Posterior cingulate gyrus (tissue), 11 donors: ENCODE measurements at places on chromosomes 6 and 20.

DNA sequence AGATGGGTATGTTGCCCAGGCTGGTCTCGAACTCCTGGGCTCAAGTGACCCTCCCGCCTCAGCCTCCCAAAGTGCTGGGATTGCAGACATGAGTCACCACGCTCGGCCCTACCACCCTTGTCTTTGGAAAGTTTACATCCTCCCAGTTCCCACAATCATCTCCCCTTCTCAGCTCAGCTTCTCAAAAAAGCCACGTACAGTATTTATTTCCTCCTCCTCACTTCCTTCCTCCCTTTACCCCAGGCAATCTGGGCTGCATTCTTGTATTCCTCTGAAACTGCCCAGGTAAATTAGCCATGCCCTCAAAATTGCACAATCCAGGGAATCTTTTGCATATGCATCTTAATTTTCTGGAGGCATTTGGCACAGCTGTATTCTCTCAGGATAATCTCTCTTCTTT lies 7.4 kb upstream of the SLC23A2 start:
- DNase-seq = no peak

- no peak for DNase-seq
Observed at GRCh38 chr6:92708270-92708669, 711.1 kb downstream of the EPHA7 start.

GRCh38 chr6:140554421-140554820 lies 1180.0 kb upstream of the CITED2 start:
- no peak for DNase-seq

- no peak for DNase-seq
Observed at GRCh38 chr6:150915880-150916265, 50.4 kb downstream of the MTHFD1L start.

GRCh38 chr20:4147319-4147718 lies 132.0 kb upstream of the RNF24 start:
- DNase-seq = no peak

- DNase-seq = no peak
Observed at GRCh38 chr6:15114061-15114460, 131.8 kb upstream of the JARID2 start.

DNA sequence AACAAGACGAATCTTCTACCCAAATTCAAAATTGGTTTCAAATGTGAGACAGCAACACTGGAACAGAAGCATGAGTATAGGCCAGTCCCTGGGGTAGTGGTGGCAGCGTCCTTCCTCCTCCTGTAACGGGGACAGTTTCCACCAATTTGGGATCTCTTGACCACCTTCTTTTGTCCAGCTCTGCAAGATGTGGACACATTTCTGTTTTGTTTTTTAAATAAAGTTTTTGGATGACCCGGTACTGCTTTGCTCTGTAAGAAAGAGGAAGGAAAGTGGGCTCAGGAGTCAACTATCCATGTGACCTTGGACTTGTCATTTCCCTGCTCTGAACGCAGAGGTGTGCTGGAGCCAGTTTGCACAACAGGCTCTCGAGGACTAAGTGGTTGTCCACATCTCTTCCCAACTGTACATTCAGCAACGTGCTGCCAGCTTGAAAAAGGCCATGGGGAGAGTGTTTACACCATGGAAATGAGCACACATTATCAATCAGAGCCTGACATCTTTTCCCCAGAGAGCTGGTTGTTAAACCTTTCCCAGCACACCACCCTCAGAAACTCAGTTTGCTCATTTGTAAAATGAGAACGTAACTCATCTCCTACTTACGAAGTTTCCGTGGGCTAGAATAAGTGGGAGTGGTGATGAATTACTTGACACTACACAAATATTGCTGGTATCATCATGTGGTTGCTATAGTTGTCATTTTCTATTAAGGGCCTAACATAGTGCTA lies 66.5 kb downstream of the ADTRP start:
- no peak for DNase-seq

DNA sequence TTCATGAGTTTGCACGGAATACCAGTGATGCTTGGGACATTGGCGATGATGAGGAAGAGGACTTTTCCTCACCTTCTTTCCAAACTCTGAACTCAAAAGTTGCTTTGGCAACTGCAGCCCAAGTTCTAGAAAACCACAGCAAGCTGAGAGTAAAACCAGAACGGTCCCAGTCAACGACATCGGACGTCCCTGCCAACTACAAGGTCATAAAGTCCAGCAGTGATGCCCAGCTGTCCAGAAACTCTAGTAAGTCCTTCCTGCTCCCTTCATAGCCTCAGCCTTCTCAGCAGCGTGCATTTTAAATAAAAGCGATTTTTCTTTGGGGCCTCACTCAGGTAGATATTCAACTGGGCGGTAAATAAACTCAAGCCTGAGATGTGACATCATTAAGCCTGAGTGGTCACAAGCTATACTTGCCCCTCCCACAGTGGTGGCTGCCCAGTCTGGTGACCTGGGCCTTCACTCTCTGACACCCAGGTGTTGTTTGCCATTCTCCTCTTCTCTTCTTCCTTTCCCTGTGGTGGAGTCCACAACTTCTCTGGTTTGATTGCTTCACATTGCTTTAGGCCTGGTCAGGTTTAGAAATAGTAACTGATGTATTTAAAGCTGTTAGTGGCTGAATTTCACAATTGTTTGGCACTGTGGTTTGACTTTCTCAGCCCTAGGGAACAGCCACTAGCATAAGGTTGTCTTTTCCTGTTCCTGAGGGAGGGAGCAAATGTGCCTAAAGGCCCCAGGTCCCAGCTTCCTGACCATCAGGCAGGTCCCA lies 21.6 kb upstream of the TMEM217 start:
- DNase-seq = no peak

- DNase-seq = no peak
Observed at GRCh38 chr20:17824676-17825251, 125.0 kb downstream of the BANF2 start.

- DNase-seq = no peak
Observed at GRCh38 chr6:29424168-29424567, 9.4 kb downstream of the OR12D1 start.

DNA sequence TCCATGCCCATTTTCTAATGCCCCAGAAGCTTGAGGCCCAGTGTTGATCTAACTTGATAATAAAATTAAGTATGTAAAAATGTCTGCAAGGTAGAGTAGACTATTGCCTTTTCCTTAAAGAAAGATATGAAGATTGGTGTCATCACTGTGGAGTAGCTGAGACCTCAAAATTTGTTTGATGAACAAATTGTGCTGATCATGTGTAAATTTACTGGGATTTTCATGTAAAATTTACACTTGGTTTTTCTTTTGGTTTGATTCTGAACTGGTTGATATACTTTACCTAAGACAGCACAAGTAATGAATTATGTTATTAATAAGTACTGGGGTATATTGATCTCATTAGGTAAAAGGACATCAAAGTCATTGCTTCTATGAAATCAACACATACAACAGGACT lies 207.3 kb downstream of the COL19A1 start:
- no peak for DNase-seq

DNA sequence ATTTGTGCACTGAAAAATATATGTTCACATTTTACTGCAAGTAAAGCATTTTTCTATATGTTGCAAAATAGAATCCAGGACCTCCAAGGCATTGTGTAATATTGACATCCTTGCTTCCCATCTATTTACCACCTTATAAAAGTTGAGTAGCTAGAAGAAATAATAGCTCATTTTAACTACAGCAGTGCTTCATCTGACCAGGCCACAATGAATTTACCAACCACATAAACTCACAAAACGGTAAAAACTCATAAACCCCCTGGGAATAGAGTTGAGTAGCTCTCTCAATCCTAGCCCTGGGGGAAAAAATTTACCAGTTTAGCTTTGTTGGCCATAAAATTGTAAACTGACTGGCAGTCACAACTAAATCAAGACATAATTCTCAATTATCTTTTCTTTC lies 3.9 kb downstream of the ATXN1 start:
- DNase-seq = no peak

DNA sequence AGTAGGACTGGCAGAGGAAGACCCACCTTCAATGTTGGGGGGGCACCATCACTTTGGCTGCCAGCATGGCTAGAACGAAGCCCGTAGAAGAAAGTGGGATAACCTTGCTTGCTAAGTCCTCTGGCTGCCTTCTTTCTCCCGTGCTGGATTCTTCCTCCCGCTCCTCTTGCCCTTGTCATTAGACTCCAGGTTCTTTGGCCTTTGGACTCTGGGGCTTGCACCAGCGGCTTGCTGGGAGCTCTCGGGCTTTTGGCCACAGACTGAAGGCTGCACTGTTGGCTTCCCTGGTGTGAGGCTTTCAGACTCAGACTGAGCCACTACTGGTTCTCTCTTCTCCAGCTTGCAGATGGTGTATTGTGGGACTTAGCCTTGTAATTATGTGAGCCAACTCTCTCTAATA lies 28.2 kb downstream of the GSTA2 start:
- no peak for DNase-seq

DNA sequence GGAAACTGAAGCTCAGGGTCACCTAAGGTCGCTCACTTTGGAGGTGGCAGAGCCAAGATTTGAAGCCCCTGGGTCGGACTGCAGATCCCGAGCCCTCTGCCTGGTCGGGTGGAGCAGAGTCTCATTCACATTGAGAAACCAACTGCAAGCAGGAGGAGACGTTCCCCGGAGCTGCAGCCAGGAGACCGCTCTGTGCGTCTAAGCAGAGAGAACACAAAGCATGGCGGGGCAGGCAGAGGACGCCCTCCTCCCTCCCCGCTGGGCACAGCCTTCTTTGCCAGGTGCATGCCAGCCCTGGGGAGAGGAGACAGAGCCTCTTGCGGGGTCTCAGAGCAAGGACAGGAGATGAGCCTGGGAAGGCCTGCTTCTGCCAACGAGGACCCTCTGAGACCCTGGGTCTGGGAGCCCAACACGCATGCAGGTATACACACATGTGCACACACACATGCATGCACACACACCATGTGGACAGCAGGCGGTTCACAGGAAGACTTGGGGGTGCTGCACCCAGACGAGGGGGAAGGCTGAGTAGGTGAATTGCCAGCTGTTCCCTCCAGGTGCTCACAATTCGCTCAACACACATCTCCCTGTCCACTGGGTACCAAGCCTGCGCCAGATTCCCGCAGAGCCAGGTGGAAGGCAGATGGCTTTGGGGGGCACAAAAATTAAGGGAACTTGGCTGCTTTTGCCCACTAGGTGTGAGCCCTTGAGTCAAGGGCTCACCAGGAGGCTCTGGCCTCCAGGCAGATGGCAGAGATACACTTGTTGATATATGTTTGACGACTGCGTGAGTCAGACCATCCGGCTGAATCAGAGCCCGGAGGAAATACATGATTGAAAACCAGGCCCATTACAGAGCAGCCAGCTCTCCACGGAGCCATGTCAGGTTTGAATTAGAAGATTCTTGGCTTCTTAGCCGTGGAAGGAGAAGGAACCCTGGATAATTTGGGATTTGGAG lies 5.5 kb upstream of the NTSR1 start:
- DNase-seq = peak; percentile 71

- DNase-seq = no peak
Observed at GRCh38 chr6:150079604-150080003, 10.7 kb upstream of the ULBP3 start.

GRCh38 chr6:126804332-126805064 lies 314.0 kb upstream of the RSPO3 start:
- no peak for DNase-seq

DNA sequence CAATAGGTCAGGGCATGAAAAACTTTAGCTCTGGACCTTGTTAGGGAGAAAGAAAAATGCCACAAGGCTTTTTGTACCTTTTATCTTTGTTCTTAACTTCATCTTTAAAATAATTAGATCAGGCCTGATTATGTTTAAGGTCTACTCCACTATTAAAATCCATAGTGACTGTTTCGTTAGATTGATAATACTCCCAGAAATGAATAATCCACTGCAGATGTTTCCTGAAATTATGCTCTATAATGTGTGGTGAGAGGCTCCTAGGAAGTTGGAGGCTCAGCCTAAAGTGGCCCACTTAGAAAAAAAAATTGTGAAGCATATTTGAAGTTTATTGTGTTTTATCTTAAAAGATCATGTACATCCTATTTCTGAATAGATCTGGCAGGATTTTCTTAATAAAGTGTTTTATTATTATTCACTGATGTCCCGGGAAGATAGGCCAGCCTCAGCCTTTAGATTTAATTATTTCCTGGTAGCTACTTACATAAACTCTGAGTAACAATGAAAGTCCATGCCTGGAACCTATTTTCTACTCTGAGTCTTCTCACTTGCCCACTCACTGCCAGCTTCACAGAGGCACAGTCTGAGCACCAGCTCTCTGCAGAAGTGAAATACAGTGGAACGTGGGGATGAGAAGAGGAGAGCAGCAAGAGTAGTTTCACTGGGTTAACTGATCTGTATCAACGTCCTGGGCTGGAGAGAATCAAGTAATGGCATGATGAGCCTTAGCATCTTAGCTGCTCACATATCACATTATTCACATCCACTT lies 126.8 kb upstream of the TMEM170B start:
- DNase-seq = no peak

DNA sequence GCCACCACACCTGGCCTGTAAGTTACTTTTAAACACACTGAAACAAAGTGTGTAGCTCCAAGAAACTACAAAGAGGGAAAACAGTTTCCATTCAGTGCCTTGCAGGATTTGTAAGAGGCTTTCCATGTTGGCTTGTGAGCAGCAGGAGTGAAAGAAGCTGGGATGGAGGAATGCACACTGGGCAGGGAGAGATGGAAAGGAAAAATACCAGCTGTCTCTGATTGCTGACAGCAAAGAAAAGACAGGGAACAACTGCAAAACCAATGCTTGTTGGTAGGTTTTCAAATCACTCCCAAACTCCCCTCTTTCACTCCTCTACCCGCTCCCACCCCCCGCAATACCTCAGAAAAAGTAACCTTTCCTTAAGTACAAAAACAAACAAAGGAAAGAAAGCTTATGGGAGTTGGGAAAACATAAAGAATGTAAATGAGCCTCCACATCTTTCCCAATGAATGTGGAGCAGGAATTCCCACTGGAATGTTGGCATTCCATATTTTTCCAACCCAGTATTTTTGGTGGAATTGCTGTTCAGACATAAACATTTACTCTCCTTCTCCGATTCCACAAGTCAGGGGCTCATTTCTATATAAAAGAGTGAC lies 166.1 kb downstream of the THBS2 start:
- no peak for DNase-seq

DNA sequence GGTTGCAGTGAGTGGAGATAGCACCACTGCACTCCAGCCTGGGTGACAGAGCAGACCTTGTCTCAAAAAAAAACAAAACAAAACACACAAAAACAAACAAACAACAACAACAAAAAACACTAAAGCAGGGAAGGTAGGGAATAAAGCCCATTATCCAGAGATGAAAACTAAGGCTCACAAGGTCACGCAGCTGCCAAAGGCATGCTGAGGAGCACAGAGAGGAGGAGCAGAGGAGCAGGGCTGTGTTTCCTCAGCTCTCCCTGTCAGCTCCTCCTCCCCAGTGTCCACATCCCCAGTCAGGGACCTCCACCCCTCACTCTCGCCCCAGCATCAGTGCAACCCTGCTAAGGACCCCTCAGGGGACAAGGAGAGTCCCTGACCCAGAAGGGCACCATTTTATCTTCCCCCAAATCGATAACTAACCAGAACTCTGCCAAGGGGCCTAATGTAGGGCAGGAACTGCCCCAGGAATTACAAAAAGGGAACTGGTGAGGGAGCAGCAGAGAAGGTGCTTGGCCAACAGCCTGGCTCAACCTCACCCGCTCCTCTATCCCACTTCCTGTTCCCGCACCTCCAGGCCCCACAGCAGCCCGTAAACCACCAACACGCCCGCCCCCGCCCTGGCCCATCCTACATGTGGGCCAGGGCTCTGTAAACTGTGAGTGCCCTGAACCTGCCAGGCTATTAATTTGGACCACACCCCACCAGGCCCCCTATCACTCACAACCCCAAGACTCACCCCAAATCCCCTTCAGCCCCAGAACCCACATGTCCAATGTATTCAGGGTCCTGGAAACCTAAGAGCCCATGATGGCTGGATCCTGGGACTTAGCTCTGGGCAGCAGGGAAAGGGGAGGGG lies 9.0 kb downstream of the TEAD3 start:
- no peak for DNase-seq

GRCh38 chr6:56821005-56821432 lies 133.9 kb upstream of the BEND6 start:
- DNase-seq = no peak
